ENCODE measurements at places on chromosomes 2 and 18.

- DNase-seq = no peak
Measured at GRCh38 chr2:107461301-107461700, 365.4 kb upstream of the RGPD4 start.

DNA sequence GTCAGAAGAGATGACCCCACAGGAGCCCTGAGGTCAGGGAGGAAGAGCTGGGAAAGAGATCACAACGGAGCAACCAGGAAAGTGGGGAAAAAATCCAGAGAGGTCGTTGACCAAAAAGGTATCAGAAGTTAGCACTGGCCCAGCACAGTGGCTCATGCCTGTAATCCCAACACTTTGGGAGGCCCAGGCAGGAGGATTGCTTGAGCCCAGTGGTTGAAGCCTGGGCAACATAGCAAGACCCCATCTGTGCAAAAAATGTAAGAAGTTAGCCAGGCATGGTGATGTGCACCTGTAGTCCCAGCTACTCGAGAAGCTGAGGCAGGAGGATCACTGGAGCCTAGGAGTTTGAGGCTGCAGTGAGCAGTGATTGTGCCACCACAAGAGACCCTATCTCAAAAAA lies 121.5 kb downstream of the GBX2 start:
- no peak for DNase-seq

- DNase-seq = no peak
Measured at GRCh38 chr2:221896505-221897151, 324.5 kb upstream of the EPHA4 start.

GRCh38 chr2:150572194-150572766 lies 84.8 kb upstream of the RND3 start:
- DNase-seq = no peak

- no peak for DNase-seq
Measured at GRCh38 chr2:203567691-203568090, 32.6 kb upstream of the RAPH1 start.

- DNase-seq = no peak
Measured at GRCh38 chr2:150125708-150126107, 361.8 kb downstream of the RND3 start.

DNA sequence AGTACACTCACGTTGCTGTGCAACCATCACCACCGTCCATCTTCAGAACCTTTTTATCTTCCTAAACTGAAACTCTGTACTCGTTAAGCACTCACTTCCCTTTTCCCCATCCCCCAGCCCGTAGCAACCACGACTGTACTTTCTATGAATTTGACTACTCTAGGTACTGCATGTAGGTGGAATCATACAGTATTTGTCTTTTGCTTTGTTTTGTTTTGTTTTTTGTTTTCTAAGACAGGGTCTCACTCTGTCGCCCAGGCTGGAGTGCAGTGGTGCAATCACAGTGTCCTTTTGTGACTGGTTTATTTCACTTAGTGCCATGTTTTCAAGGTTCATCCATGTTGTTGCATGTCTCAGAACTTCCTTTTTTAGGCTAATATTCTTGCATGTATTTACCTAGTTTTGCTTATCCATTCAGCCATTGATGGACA lies 7.0 kb upstream of the TYMS start:
- no peak for DNase-seq

- no peak for DNase-seq
Measured at GRCh38 chr2:45816272-45816671, 164.8 kb downstream of the PRKCE start.

GRCh38 chr2:189285962-189286645 lies 106.5 kb upstream of the COL5A2 start:
- no peak for DNase-seq

DNA sequence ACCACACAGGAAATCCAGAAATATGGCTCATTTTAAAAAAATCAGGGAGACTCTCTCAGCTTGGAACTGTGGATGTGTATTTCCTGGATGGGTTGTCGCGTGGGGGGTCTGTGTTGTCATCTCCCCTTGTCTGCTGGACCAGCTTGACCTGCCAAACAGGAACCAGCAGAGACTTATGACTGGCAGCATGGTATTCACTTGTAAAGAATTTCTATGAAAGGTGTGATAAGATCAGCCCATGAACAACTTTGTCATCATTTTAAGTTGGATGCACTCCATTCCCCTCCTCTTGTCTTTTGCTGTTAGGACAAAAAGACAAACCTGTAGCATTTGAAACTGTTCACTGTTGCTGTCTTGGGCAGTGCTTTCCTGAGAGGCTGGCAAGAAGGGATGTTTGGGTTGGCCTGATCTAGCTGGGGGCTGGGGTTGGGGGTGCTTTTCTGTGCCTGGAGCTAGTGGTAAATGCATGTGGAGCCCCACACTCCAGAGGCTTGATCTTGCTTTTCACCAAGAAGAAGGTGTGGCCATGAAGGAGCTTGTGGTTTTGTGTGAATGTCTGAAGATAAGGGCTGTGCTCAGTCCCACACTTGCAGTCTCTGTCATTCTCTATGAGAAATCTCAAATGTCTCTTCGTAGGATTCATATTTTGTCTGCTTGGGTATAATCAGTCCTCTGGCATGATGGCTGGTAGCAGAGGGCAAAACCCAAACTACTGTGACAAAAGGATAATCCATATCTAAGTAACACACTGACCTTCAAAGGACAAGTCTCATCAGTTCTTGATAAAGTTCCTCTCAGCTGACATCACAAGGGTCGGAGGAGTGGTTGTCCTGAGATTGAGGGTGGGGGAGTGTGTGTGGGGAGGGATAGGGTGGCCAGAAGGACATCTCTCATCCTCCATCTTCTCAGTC lies 39.0 kb downstream of the RALB start:
- DNase-seq = no peak

- DNase-seq = no peak
Measured at GRCh38 chr2:26581266-26581990, 59.7 kb downstream of the CIB4 start.

- no peak for DNase-seq
Measured at GRCh38 chr18:58223717-58224424, 179.8 kb downstream of the NEDD4L start.

DNA sequence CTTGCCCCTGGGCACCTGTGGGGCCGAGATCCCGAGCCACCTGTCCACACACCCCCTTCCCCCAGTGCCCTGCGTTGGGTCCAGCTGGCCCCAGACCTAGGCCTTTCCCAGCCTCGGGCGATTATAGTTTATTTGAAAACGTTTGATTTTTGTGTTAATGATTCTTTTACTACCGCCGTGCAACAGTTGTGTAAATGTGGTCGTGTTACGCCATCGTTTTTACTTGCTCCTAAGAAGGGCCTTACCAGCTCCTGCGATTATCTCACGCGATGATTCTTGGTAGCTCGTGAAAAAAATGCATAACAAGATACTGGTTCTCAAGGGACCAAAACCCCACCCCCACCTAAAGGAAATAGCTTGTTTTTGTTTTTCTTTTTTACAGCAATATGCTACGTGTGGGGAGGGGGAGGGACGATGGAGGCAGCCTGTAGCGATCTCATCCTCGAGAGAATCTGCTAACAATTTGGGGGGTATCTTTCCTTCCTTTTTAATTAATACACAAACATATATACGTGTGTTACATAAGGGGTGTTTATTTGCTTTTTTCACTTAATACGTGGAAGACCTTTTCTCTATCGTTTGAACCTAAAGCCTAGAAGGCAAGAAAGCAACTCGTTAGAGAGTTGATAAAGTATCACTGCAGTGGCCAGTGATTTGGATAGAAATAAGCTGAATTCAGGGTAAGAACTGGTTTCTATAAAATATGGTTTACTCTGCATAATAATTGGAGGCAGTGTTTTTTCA lies 1.0 kb downstream of the ZDBF2 start:
- no peak for DNase-seq

- no peak for DNase-seq
Measured at GRCh38 chr2:148554459-148555247, 89.9 kb upstream of the EPC2 start.

GRCh38 chr2:16481351-16481750 lies 184.3 kb downstream of the CYRIA start:
- DNase-seq = no peak

- DNase-seq = no peak
Measured at GRCh38 chr2:71454221-71455010, 1.1 kb downstream of the DYSF start.

DNA sequence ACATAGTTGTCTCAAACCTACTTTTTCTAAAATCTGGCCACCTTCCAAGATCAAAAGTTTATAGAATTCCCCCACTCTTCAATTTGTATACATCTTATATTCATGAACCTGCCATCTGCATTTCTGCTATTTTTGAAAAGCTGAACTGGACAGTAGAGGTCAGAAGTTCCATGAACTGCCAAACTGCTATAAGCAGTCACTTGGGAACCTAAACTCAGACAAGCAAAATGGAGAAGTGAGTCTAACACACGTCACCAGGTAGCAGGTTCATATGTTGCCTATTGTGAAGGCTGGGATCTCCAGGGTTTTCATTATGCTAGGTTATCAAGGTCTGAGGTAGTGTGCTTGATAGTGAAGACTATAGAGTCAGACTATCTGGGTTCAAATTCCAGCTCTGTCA lies 2.0 kb upstream of the MYO1B start:
- no peak for DNase-seq

- DNase-seq = peak; percentile 58
Measured at GRCh38 chr2:240624011-240624949, 1.0 kb upstream of the GPR35 start.

DNA sequence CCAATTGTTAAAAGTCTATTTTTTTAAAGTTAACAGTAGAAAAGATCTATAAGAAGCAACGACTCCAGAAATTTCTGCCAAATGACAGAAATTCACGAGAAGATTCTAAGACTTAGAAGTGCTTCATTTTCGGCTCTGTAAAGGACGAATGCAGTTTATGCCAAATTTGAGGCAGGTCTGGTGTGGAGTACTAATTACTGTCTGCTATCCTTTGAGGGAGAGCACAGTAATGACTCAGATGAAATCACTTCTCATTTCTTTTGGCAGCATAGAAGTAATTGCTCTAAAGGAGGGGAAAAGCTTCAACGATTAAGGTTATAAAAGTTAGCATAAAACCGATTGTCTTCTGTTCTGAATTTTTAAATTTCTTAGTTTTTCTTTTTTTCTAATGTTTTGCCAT lies 11.4 kb downstream of the G6PC2 start:
- DNase-seq = no peak

DNA sequence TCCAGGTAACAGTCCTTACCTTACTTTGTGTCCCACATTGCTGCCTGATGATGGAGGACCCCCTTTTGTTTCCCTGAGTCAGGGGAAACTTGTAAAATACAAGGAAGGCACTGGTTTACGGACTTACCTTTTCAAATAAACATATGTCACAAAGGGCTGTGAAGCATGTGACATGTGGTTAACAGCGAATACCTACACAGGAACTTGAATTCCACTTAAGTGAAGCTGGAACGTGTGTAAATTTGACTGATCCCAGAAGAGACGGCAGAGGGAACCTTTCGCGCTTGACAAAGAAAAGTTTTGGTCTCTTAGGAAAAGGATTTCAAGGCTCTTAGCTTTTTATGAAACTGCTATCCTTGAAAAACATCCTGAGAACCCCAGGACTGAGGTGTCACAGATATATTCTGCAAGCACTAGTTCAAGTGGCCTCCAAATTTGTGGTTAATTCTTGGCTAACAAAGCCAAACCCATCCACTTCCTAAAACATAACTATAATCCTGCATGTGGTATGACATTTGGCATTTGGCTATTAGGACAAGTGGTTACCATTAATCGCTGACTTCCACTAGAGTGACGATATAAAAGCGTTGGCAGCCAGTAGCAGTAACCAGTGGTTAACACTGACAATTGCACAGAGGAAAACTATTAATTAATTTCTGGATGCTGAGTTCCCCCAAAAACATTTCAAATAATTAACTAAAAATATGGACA lies 55.6 kb downstream of the ITGB6 start:
- DNase-seq = no peak

- DNase-seq = no peak
Measured at GRCh38 chr2:10078704-10079265, 1.4 kb downstream of the CYS1 start.

DNA sequence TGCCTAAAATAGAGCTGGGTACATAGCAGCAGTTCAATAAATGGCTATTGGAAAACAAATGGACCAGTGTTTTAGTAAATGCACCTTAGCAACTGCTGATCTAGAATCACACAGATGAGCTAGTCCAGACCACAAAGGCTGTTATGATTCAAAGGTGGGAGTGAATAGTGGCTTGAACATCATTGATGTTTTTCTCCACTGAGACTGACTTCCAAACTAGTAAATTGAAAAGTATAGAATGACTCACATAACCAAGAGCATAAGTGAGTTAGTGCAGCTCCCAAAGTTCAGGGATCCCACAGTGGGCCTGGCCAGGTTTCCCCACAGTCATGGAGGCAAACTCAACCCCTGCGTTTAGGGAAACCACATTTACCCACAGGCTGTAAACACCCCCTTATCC lies 106.7 kb upstream of the YPEL5 start:
- no peak for DNase-seq

Measured in natural killer cell treated with Interleukin-12 subunit alpha and Interleukin-12 subunit beta and Interleukin-15 and Interleukin-18, amount 100 ng/mL, for 72 hours (primary cell).